ENCODE measurements at places on chromosomes 7 and 10. TPM values are rescaled to one million over a fixed set of nuclear protein-coding genes. Genes with fewer than 3 reads are reported as not detected.

The PRF1 gene
- total RNA-seq, result not detected

The TCERG1L gene
- total RNA-seq, result not detected

The LHFPL3 gene
- not detected for total RNA-seq

The SPAM1 gene
- not detected for total RNA-seq

The ZNF3 gene
- total RNA-seq, result 28.2 TPM

The IGF2BP3 gene
- 146 TPM for total RNA-seq

The ZNF37A gene
- 12.3 TPM for total RNA-seq

The NAMPT gene
- 54.0 TPM for total RNA-seq

The IL2RA gene
- total RNA-seq, result not detected

The ZNF438 gene
- 2.3 TPM for total RNA-seq

The DENND11 gene
- 7.5 TPM for total RNA-seq

The PLXDC2 gene
- 4.6 TPM for total RNA-seq

The SLC35B4 gene
- total RNA-seq, result 43.0 TPM

The THAP5 gene
- 21.6 TPM for total RNA-seq

The BHLHA15 gene
- 0.64 TPM for total RNA-seq

The AKR1C2 gene
- total RNA-seq, result 10.1 TPM

The ARL4A gene
- 28.8 TPM for total RNA-seq

The TYW1B gene
- total RNA-seq, result 5.8 TPM

The CTTNBP2 gene
- 2.4 TPM for total RNA-seq

The LDB3 gene
- not detected for total RNA-seq

The ANXA8 gene
- 0.21 TPM for total RNA-seq

The ABCB1 gene
- 8.6 TPM for total RNA-seq

The ZNF804B gene
- total RNA-seq, result not detected

The UTF1 gene
- not detected for total RNA-seq
